Stimulated activated CD8-positive, alpha-beta memory T cell treated with anti-CD3 and anti-CD28 coated beads, Interleukin-4, amount 100 ng/mL, for 4 hours (primary cell): ENCODE measurements at places on chromosomes 7 and 10.

DNA sequence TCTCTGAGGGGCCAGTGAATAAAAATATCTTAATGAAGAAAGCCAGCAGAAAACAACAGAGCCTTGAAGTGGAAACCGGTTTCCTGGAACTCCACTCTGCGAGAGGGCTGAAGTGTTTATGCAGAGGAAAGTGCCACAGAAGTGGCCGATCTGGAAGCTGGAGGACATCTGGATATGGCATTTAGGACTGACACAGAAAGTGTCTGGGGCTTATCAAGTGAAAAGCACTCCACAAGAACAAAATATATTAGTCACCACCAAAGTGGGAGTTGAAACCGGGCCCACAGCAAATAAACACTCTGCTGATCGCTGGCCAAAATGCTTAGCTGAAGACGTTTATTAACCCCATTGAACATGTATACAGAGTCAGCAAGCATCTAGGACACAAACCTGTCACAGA, 7.8 kb downstream of the NOD1 start:
- DNase-seq, result no peak

GRCh38 chr7:128004623-128005022, 26.6 kb downstream of the LRRC4 start:
- DNase-seq, result no peak

- DNase-seq, result no peak
Observed at GRCh38 chr10:600876-601659, 88.4 kb downstream of the DIP2C start.

- DNase-seq, result no peak
Observed at GRCh38 chr7:51160411-51160810, 156.2 kb downstream of the COBL start.

GRCh38 chr7:91949221-91950009, 8.8 kb downstream of the AKAP9 start:
- DNase-seq, result no peak

GRCh38 chr10:96341219-96342182, 17.3 kb downstream of the OPALIN start:
- no peak for DNase-seq

- DNase-seq, result no peak
Observed at GRCh38 chr7:3754493-3755341, 453.7 kb downstream of the SDK1 start.

GRCh38 chr7:157405501-157405900, 68.7 kb downstream of the DNAJB6 start:
- DNase-seq, result no peak

DNA sequence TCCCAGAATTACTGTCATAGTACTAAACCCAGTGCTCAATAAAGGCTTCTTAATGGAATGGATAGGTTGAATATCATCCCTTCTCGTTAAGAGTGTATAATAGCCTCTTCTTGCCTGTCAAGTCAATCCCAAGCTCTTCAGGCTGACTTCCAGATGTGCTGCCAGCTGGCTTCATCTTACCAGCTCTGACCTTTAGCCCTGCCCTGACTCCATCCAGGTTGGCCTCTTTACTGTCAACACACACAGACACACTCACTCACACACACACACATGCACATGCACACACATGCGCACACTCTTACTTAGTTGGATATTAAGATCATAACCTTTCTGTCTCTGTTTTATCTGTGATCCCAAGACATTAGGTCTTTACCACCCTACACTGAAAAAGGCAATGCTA, 49.1 kb downstream of the ASB4 start:
- DNase-seq, result no peak

GRCh38 chr10:70053841-70054288, 1.2 kb downstream of the MACROH2A2 start:
- DNase-seq, result no peak

- no peak for DNase-seq
Observed at GRCh38 chr10:17427666-17428350, 26.6 kb downstream of the ST8SIA6 start.

- no peak for DNase-seq
Observed at GRCh38 chr7:82289889-82290288, 153.7 kb downstream of the CACNA2D1 start.

- DNase-seq, result no peak
Observed at GRCh38 chr10:70601746-70602145, 795 bp downstream of the PRF1 start.

- no peak for DNase-seq
Observed at GRCh38 chr7:11415101-11415500, 416.9 kb downstream of the THSD7A start.

- no peak for DNase-seq
Observed at GRCh38 chr10:71272056-71272771, 46.8 kb upstream of the SLC29A3 start.

GRCh38 chr7:92802406-92802805, 34.0 kb downstream of the CDK6 start:
- no peak for DNase-seq

DNA sequence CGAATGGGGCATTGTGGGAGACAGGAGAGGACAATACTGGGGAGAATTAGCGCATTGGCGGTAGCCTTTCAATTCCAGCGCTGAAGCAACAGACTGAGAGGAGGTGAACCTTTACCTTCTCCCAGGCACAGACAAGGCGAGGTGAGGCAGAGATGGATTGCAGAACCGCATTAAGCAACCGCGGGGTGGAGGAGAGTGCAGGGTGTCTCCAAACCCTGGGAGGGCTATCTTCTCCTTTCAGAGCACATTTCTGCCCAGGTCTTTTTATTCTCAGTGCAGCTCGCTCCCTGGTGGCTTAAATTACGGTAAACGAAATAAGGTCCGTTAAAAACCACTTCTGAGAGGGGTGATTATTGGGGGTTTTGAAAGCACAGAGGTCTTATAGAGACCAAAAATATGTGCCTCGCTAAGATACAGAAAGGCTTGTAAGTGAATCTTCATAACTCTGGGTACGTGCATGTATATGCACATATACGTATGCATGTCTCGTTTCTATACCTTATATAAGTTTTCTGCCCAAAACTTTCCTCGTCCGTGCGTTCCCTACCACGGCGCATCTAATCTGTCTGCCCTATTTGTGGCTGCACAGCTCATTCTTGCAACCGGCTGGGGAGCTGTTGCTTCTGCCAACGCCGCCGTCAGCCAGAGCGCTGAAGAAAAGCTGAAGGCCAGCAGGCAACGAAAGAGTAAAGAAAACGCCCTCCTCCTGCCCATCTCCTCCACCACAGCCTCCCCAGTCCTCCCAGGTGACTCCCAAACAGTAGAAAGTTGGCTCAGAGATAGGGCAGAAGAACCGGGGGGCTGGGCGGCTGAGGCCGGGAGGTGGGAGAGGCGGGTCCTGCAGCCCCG, 895 bp upstream of the ZNF804B start:
- DNase-seq, result no peak

- no peak for DNase-seq
Observed at GRCh38 chr7:117085769-117086463, 132.6 kb downstream of the ST7 start.

GRCh38 chr10:1169186-1169885, 113.2 kb downstream of the WDR37 start:
- DNase-seq, result no peak

GRCh38 chr10:12036073-12036655, 6.4 kb downstream of the UPF2 start:
- DNase-seq, result no peak

- DNase-seq, result no peak
Observed at GRCh38 chr10:43929122-43929521, 280.4 kb upstream of the ZNF32 start.

DNA sequence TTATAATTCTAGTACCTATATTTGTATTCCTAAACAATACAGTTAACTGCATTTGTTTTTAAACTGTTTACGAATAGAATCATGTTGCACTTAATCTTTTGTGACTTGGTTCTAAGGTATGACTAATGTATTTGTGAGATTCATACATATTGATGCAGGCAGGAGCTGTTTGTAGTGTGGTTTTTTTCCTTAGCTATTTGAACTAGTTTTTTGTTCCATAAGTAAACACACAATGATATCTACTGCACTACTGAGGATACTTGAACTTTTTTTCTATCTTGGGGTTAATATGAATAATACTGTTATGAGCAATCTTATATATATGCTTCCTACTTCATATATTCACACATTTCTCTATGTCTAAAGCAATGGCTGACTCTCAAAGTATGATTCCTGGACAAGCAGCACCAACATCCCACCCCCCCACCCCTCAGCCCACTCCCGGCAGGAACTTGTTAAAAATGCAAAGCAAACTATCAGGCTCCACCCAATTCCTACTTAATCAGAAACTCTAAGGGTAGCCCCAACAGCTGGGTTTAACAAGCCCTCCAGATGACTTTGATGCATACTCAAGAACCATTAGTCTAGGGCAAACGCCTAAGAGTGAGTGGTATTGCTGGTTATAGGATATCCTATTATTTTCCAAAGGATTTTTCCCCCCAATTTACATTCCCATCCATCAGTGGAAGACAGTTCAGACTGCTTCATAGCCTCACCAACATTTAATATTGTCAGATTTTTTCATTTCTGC, 25.8 kb downstream of the BRAF start:
- no peak for DNase-seq

GRCh38 chr7:120806669-120807068, 51.3 kb downstream of the TSPAN12 start:
- DNase-seq, result no peak

DNA sequence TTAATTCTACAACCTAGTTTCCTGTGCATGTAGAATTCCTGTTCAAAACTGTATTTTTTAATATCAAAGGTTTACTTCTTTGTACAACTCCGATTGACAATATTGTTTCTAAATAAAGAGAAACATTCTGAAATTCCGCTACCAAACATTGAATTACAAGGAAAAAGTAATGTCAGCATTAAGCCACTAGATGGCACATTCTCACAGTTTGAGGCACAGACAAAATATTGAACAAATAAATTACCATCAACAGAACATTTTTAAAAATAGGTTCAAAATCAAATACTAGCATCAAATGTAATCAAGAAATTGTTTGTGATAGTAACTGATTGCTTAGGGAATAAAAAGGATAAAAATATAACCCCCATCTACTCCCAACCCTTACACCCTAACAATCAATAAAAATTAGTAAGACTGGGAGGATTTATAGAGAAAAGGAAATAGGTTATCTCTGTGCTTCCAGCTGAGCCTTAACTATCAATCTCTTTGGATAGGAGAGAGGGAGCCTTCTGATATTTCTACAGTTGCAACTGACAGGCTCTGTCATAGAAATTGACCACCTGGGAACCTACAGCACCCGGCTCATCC, 86.6 kb upstream of the C7orf33 start:
- no peak for DNase-seq

DNA sequence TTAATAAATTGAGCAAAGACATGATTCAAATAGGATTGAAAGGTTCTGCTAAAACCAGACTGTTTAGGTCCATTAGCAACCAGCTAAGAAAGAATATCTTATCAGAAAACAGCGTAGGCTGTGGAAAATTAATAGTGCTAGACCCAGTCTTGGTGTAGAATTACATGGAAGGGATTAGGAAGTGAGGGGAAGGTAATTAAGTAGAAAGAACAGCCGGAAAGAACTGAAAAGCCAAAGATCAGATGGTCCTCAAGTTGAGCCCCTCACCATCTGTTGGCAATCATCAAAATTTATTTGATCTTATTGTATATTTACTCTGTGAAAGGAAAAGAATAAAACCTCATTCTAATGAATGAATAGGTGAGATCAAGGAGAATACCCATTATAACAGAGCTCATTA, 50.1 kb downstream of the COL1A2 start:
- no peak for DNase-seq

GRCh38 chr7:87852306-87852705, 23.9 kb downstream of the SLC25A40 start:
- DNase-seq, result no peak

- DNase-seq, result no peak
Observed at GRCh38 chr10:8041992-8042720, 12.3 kb upstream of the GATA3 start.

GRCh38 chr10:98489561-98490481, 43.1 kb upstream of the HPS1 start:
- DNase-seq, result no peak

DNA sequence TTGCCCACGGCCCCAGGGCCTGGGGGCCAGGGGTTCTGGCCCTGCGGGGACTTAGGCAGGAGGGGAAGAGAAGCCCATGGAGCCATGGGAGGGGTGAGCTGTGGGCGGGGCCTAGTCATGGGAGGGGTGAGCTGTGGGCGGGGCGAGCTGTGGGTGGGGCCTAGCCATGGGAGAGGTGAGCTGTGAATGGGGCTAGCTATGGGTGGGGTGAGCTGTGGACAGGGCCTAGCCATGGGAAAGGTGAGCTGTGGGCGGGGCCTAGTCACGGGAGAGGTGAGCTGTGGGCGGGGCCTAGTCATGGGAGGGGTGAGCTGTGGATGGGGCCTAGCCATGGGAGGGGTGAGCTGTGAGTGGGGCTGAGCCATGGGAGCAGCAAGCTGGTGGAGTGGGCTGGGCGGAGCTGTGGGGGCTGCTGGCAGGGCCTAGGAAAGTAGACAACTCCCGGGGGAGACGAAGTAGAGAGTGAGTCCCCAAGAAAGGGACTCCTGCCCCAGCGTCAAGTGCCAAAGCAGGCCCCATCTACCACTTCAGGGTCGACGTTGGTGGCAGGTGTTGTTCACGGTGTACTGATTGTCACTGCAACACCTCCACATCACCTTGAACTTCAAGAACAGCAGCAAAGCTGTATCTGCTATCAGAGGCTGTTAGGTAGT, 19.2 kb upstream of the TTYH3 start:
- no peak for DNase-seq

DNA sequence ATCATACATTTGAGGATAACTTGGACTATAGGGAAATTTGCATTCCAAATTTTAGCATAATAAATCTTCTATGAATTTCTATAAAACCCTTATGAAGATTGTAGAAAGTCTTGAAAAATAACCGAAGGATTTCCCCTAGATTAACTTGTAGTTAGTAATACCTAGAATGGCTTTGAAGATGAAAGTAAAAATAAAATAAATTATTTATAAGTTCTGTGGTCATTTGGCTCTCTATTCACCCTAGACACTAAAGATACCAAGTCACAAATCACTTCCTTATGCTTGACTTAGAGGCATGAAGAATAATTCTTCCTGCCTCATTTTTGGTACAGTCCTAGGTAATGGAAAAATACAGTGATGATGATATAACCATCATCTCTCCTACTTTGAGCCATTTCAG, 79.3 kb downstream of the CSTF2T start:
- DNase-seq, result no peak

- no peak for DNase-seq
Observed at GRCh38 chr7:22618528-22618927, 108.5 kb upstream of the IL6 start.

DNA sequence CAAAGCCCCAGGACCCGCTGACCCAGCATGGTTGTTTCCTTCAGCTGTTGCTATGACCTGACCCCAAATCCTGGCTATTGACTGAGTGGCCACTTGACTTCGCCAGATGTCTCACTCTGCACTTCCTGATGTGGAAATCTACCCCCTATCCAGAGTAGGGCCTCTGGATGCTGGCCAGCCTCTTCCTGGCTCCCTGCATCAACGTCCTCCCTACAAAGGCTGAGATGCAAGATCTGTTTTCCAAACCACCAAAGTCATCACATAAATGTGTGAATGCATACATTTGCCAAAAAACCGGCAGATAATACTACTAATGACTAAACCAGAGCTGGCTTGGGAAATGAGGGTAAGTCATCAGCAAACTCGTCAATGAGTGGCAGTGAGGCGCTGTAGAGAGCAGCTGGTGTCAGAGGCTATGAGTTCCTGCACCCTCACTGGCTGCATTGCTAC, 70.4 kb downstream of the PYROXD2 start:
- no peak for DNase-seq

GRCh38 chr7:45658716-45659495, 84.7 kb downstream of the ADCY1 start:
- DNase-seq, result no peak
